NCI-H187 treated with DMSO at 0.1 percent for 48 hours (cell line): ENCODE measurements at places on chromosomes 3 and 15.

DNA sequence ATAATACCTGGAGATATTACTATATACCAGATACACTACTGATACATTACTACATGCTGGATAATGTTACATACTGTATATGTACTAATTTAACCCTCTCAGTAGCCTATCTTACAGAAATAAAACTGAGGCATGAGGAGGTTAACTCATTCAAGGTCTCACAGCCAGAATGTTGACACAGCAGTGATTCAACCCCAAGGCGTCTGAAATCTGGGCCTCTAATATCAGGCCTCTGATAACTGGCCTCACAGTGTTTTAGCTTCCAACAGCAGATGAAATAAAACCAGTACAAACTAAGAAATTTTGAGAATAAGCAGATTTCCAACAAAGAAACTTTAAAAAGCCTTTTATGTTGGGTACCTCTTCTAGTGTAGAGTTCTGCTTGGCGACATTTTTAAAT is 23.4 kb downstream of the DZIP1L start:
- no peak for DNase-seq

DNA sequence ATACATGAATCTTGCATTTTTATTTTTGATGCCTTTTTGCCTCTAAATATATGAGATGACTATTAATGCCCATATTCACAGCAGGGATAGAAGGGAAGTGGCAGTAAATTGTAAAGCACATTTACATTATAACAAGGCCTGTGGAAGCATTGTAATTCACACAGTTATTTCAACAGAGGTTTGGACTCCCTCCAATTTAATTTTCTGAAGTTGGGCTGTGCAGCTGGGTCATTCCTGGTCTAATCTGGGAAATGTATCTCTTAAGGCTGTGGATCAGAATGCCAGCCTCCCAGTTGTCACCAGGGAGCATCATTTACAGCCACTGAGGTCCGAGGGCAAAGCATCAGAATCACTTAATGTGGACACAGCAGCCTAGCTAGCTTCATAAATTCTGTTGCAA is 434.5 kb downstream of the MFSD1 start:
- DNase-seq, result no peak

GRCh38 chr15:97992823-97993222 is 32.3 kb downstream of the ARRDC4 start:
- no peak for DNase-seq

GRCh38 chr15:83431521-83431920 is 15.6 kb upstream of the SH3GL3 start:
- DNase-seq, result no peak

GRCh38 chr15:71151081-71151480 is 35.8 kb downstream of the THSD4 start:
- DNase-seq, result no peak

DNA sequence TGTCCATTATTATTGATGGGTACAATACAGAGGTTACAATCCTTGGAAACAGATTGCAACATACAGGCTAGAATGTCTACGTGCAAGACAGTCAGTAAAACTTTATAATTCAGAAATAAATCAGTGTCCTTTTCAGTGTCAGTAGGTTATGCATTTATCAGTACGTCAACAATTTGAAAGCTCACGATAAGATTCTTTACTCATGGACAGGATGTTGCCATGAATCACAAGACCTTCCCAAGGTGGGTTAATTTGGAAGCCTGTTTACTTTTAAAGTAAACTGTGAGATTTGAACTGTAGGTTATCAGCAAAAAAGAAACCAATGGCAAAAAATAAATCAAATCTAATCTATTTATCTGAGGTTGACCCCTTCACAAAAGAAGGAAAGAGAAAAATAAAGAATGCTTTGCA is 243.9 kb upstream of the AGTR1 start:
- DNase-seq, result no peak

DNA sequence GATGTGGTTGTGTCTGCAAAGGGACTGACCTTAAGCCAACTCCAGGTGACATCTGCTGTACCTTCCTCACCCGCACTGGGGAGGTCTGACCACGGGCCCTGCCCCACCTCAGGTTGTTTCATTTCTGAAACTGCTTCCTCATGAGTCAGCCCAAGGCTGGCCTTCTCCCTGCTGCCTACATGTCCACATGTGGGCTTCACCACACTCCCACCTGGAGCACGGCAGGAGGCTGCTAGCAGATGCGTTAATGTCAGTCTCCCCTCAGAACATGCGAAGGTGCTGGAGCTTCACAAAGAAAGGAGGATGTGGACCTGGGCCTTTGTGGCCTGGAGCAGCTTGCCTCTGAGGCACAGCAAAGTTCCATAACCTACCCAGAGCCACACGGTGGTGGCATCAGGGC is 69.4 kb upstream of the PLXNA1 start:
- DNase-seq, result no peak

DNA sequence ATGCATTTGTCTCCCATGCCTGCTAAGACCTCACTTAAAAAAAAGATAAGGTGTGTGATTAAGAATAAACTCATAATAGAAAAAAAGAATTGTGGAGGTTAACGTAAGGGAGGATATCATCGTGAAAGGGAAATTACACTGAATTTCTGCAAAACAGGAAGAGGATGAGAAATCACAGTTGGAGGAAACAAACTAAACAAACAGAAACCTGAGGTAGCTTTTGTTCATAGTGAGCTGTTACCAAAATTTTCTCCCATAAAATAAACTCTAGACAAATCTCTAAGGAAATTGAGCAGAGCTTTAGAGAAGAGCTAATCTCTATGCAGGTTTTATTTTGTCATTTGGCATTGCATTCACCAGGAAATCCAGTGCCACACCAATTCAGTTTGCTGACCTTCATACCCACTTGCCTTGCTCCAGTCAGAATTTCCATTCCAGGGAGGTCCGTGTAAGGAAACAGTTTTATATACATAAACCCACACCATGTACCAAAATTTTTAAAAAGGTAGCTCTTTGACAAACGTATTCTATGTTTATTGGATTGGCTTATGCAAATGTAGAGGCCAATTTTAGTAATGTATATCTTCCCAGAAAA is 231.2 kb downstream of the MBNL1 start:
- DNase-seq, result no peak

GRCh38 chr3:146067048-146067447 is 93.9 kb downstream of the PLOD2 start:
- no peak for DNase-seq

DNA sequence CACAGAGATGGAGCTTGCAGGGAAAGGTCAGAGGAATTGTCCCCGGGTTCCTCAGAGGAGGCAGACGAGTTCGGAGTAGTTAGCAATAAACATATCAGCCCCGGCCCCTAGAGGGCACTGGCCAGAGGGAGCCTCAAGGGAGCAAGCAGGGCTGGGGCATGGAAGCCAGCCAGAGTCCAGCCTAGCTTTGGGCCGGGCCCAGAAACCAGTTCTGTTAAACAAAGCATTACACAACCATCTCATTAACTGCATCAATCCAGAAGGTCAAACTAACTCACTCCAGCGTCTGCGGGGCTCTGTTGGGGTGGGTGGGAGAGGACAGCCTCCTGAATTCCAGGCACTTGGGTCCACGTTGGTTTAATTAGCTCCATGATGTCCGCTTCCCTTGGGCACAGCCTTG is 41.0 kb upstream of the IREB2 start:
- DNase-seq, result no peak

- no peak for DNase-seq
Measured at GRCh38 chr3:123098426-123099330, 31.9 kb downstream of the PDIA5 start.

DNA sequence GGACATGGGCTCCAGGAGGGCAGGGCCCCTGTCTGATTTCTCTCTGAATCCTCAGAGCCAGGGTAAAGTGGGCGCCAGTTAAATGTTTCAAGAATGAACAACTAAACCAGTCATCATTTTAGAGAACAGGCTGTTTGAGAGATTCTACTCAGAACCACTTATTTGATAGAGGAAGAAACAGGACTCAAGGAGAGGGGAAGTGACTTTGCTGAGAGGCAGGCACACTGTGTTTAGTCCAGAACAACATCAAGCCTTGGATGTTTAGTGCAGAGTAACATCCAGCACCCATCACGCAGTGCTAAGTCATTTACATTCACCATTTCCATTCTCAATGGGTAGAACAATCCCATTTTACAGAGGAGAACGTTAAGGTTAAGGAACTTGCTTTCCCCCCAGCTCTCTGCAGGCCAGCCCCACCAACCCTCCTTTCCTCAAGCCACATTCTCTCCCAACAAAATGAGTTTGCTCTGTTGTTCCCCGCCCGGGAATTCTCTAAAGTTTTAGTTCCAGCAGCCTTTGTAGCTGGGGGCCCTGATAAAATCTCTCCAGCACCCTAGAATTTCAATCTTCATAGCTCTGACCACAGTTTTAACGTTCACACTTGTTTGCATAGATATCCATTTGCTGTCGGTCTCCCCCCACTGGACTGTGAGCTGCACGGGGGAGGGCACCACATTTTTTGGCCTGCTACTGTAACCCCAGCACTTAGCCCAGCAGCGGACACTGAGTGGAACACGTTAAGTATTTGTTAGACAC is 962 bp downstream of the NMNAT3 start:
- no peak for DNase-seq

DNA sequence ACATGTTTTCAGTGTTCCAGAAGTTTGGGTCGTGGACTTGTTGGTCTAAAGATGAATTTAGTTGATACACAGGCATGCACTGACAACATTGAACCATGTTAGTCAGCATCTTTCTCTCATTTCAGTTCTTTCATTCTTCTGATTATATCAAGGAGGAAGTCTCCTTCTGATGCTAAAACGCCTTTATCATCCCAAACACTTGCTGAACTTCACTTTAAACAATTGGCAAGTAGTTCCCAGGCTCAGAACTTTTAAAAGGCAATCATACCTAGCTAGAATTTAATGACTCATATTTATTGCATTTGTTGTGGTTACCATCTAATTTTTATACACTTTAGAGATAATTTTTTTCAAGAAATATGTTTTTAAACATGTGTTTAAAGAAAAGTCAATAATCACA is 15.9 kb downstream of the LMCD1 start:
- DNase-seq, result no peak

- DNase-seq, result no peak
Measured at GRCh38 chr3:81549831-81550230, 211.6 kb downstream of the GBE1 start.

DNA sequence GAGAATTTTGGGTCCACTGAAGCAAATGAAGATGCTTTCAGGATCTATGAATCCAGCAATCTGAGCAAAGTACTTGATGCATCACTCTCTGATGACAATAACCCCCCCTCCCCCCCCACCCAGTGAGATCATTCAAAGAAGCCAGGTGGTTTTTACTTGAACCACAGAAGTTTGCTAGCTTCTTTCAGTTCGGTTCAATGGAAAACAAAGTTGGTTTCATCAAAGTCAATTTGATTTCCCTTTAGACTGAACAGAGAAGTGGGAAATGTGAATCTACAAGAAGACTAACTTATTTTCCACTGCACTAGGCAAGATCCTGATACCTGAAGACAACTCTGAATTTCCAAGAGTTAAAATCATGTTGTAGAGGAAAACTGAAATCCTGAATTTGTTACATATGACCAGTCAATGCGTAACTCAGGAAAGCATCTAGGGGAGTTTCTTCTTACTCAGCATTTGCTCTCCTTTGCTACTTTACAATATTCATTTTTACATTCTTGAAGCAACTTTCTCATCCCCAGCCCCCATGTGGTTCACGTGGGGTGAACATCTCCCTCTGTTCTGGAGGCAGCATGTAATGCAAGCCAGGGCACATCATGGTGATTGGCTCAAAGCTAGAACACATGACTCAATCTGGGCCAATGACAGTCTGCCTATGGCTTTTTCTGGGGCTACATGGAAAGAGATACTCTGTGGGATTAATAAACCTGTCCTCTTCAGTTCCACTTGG is 572.6 kb downstream of the FOXP1 start:
- no peak for DNase-seq

DNA sequence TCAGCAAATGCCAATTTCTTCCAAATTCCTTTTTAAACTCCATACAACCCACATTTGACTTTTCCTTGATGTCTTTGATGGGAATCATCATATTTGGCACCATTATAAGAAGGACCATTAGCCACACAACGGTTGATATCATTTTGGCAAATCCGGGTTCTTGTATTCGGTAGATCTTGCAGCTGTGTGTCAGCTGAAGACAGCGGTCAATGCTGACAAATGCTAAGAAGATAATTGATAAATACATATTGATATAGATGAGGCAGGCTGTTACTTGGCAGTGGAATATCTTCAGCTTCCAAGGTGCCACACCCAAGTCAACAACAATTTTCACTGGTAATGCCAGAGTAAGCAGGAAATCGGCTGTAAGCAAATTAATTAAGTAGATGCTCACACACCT is 4.2 kb downstream of the GPR171 start:
- no peak for DNase-seq

DNA sequence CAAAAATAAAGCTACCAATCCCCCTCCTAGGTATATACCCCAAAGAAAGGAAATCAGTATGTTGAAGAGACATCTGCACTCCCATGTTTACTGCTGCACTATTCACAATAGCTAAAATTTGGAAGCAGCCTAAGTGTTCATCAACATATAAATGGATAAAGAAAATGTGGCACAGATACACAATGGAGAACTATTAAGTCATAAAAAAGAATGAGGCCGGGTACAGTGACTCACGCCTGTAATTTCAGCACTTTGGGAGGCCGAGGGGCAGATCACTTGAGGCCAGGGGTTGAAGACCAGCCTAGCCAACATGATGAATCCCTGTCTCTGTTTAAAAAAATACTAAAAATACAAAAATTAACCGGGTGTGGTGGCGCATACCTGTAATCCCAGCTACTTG is 10.0 kb upstream of the PTPN9 start:
- DNase-seq, result no peak

- DNase-seq, result no peak
Measured at GRCh38 chr3:42589382-42590109, 1.1 kb upstream of the SS18L2 start.

GRCh38 chr15:79898369-79898768 is 1.6 kb upstream of the MTHFS start:
- no peak for DNase-seq

DNA sequence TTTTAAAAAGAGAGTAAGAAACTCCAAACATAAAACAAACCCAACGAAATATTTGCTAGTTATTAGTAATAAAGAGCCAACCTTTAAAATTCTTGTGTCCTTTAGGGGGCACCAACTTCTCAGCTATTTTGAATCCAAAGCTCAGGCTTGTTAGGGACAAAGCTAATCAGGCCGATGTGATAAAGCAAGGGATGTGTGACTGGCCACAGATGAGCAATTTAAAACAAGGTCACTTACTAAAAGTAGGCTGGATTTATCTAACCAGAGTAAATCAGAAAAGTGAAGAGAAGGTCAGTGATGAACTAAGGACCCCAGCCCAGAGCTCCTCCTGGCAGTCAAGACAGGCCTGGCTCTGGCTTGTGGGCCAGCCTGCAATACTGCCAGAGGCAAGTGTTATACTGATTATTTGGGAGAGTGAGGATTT is 108.5 kb downstream of the CYP19A1 start:
- DNase-seq, result no peak

- no peak for DNase-seq
Measured at GRCh38 chr3:53109891-53110771, 20.1 kb downstream of the RFT1 start.

GRCh38 chr3:136194409-136195257 is 1.5 kb downstream of the MSL2 start:
- no peak for DNase-seq
